ENCODE measurements at places on chromosomes 2 and 18. TPM values are rescaled to one million over a fixed set of nuclear protein-coding genes. Genes with fewer than 3 reads are reported as not detected.

- no peaks in the 10 kb centered on the region for H3K27me3 ChIP-seq
- H3K27ac ChIP-seq, result no peak overlapping the region
- H3K4me1 ChIP-seq, result peaks cover 57% of the 10 kb centered on the region
- no peak overlapping the region for H3K4me3 ChIP-seq
Observed at GRCh38 chr2:28543316-28544035, 47.6 kb downstream of the PLB1 start.

GRCh38 chr2:159175927-159176326, 110.6 kb downstream of the WDSUB1 start:
- no peaks in the 10 kb centered on the region for H3K36me3 ChIP-seq
- H3K4me3 ChIP-seq, result no peak overlapping the region
- no peak for DNase-seq
- H3K4me1 ChIP-seq, result no peaks in the 10 kb centered on the region
- H3K27ac ChIP-seq, result no peak overlapping the region
- H3K27me3 ChIP-seq, result peaks cover 2% of the 10 kb centered on the region

CAPN14 gene
- 0.33 TPM for total RNA-seq

OR6B2 gene
- not detected for total RNA-seq

DNA sequence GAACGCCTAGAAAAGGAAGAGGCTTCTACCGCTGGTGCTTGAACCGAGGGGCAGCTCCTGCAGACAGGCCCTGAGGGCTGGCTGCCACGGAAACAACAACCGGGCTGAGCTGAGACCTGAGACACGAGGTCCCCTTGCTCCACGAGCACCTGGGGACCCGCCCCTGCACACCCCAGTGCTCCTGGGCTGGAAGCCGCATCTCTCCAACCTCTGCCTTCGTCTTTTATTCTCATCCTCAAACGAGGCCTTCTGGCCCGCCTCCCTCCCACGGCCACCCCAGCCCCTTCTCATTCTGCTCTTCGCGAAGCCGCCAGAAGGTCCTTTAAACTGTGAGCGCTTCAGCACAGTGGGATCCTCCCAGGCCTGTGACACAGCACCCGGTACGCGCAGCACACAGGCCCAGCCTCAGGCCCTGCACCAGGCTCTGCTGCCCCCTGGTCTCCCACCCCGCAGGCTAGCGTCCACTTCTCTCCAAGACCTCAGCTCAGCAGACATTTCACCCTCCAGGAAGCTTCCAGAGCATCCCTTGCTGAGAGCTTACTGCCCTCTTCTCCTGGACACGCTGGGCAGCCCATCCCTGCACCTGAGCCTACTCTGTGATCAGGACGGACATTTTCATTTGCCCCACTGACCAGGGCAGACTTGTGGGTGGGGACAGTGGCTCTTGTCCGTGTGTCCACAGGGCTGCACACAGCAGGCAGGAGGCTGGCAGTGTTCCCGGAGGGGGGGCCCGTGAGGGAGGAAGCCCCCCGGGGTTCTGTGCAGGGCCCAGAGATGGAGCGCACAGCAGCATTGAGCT, 149.7 kb downstream of the PXDN start:
- H3K4me3 ChIP-seq, result no peak overlapping the region
- H3K27me3 ChIP-seq, result no peaks in the 10 kb centered on the region
- H3K27ac ChIP-seq, result no peak overlapping the region
- H3K36me3 ChIP-seq, result no peaks in the 10 kb centered on the region

- no peaks in the 10 kb centered on the region for H3K36me3 ChIP-seq
- no peak overlapping the region for H3K4me3 ChIP-seq
- H3K4me1 ChIP-seq, result peaks cover 3% of the 10 kb centered on the region
- H3K27ac ChIP-seq, result no peak overlapping the region
Observed at GRCh38 chr2:29601872-29602271, 319.5 kb downstream of the ALK start.

HADHB gene
- 55.8 TPM for total RNA-seq

DNA sequence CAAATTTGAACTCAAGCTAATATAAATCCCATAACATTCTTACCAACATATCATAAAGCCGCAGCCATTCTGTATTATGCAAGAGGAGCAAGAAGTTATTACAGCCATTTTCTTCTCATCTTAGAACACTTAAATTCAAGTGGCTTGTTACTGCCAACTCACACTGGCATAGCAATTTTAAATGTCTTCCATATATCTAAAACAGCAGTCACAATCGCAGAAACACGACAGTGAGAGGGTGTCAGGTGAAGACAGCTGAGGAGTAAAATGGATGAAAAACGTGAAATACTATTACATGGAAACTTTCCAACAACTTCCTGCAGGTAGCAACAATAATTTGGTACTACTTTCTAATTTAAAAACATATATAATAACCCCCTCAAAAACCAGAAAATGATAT, 17.9 kb downstream of the PPP3R1 start:
- peaks cover 47% of the 10 kb centered on the region for H3K4me1 ChIP-seq
- H3K27me3 ChIP-seq, result no peaks in the 10 kb centered on the region
- H3K4me3 ChIP-seq, result no peak overlapping the region
- H3K27ac ChIP-seq, result no peak overlapping the region

DNA sequence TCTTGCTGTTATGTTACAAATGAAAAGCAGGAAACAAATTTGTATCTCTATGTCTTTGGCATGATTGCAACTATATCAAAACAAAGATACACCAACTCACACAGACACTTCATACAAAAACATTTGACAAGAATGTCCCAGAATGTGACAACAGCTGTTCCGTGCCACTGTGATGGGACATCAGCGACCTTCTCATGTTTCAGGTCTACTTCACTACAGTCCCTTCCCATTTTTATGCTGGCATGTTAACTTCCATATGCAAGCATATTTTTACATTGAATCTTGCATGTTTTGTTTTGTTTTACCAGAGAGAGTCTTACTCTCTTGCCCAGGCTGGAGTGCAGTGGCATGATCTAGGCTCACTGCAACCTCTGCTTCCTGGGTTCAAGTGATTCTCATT, 71.2 kb downstream of the STK25 start:
- H3K36me3 ChIP-seq, result peaks cover 21% of the 10 kb centered on the region
- no peak overlapping the region for H3K27ac ChIP-seq
- H3K27me3 ChIP-seq, result no peaks in the 10 kb centered on the region

INHBB gene
- not detected for total RNA-seq

- no peak overlapping the region for H3K4me3 ChIP-seq
- peak; percentile 21 for DNase-seq
- no peak overlapping the region for H3K27ac ChIP-seq
- no peaks in the 10 kb centered on the region for H3K4me1 ChIP-seq
- no peaks in the 10 kb centered on the region for H3K36me3 ChIP-seq
Observed at GRCh38 chr18:78901923-78902794, 77.5 kb upstream of the SALL3 start.

DNA sequence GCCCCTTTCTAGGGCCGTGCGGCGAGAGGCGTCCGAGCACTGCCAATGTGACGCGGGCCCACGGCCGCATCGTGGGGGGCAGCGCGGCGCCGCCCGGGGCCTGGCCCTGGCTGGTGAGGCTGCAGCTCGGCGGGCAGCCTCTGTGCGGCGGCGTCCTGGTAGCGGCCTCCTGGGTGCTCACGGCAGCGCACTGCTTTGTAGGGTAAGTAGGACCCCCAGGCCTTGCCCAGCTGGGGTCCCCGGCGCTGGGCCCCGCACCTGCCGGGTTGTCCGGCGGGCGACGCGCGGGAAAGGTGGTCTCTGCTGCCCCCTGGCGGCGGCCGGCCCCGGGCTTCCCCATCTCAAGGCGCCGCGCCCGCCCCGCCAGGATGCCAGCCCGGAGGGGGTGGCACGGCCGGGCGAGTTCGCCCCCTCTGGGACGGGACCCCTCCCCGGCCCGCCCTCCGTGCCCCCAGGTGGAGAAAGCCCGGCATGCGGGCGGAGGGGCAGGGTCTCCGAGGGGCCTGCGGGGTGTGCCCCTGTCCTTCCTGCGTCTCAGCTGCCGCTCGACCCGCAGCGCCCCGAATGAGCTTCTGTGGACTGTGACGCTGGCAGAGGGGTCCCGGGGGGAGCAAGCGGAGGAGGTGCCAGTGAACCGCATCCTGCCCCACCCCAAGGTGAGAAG, 1.9 kb downstream of the PRSS56 start:
- H3K27ac ChIP-seq, result no peak overlapping the region
- peak; percentile 62 for DNase-seq
- peaks cover 2% of the 10 kb centered on the region for H3K4me1 ChIP-seq
- H3K36me3 ChIP-seq, result no peaks in the 10 kb centered on the region
- peaks cover 22% of the 10 kb centered on the region for H3K27me3 ChIP-seq
- no peak overlapping the region for H3K4me3 ChIP-seq

DNA sequence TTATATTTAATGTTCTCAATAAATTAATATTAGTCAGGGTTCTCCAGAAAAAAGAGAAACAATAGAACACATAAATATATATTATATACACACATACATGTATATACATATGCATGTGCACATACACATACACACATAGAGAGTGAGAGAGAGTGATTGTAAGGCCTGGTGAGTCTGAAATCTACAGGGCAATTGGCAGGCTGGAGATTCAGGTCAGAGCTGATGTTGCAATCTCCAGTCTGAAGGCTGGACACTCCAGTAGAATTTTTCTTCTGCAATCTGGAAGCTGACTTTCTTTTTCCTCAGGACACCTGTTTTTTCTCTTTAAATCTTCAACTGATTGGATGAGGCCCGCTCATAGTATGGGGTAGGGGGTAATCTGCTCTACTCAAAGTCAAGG, 3.2 kb downstream of the TMEM182 start:
- H3K4me3 ChIP-seq, result no peak overlapping the region
- H3K4me1 ChIP-seq, result no peaks in the 10 kb centered on the region
- DNase-seq, result no peak
- no peaks in the 10 kb centered on the region for H3K27me3 ChIP-seq
- no peak overlapping the region for H3K27ac ChIP-seq

G6PC2 gene
- total RNA-seq, result not detected

- no peak overlapping the region for H3K27ac ChIP-seq
- no peaks in the 10 kb centered on the region for H3K4me1 ChIP-seq
- no peaks in the 10 kb centered on the region for H3K36me3 ChIP-seq
- H3K4me3 ChIP-seq, result no peak overlapping the region
Observed at GRCh38 chr2:134897932-134898331, 20.7 kb upstream of the CCNT2 start.

CXCR1 gene
- 0.54 TPM for total RNA-seq

KCTD1 gene
- total RNA-seq, result 5.6 TPM

GRCh38 chr2:162118166-162119031, 33.6 kb downstream of the GCG start:
- H3K4me3 ChIP-seq, result no peak overlapping the region
- H3K4me1 ChIP-seq, result peaks cover 13% of the 10 kb centered on the region
- no peak overlapping the region for H3K27ac ChIP-seq
- no peaks in the 10 kb centered on the region for H3K27me3 ChIP-seq
- no peak for DNase-seq
- peaks cover 14% of the 10 kb centered on the region for H3K36me3 ChIP-seq

OR6B3 gene
- total RNA-seq, result not detected

ST8SIA5 gene
- total RNA-seq, result 0.23 TPM

GRCh38 chr2:21650569-21650968, 526.8 kb downstream of the TDRD15 start:
- DNase-seq, result no peak
- H3K4me3 ChIP-seq, result no peak overlapping the region
- H3K27ac ChIP-seq, result no peak overlapping the region
- H3K4me1 ChIP-seq, result no peaks in the 10 kb centered on the region

FLACC1 gene
- 1.3 TPM for total RNA-seq

DNA sequence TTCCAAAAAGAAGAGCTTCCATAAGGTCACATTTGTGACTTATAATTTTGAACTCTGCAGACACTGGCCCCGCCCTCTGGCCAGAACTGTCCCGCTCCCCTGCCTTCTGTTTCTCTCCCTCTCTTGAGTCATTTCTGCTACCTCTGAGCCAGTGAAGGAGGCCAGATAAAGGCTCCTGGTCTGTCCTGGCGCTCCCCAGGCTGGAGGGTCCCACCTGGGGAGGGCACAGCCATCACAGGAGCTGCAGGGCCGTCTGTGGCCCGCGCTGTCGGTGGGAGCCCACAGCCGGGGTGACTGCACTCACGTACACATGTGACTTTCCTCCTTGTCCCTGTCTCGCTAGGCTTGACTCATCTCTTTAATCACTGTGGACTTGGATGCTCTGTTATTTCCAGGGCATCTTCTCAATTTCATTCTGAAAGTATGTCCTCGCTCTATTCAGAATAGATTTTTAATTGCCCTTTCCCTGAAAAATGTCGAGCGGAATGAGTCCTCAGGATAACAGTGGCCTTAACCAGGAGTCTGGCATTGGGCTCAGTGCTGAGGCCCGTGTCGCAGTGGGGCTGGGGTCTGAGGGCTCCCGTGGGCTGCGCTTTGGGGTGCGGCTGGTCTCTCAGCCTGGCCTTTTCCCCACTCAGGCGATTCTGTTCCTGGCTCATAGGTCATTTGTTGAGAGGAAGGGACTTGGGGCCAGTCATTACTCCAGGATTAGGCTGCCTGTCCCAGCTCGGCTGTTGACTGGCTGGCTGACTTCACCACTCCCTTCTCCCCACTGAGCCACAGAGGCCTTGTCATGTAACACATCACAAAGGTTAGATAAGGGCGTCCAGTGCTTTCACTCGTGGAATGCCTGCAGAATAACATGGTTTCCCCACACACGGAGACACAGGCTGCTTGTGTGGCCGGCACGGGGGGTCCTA, 34.5 kb downstream of the KLHL29 start:
- peaks cover 3% of the 10 kb centered on the region for H3K27me3 ChIP-seq
- no peaks in the 10 kb centered on the region for H3K36me3 ChIP-seq
- peak; percentile 33 for DNase-seq
- H3K4me1 ChIP-seq, result no peaks in the 10 kb centered on the region
- H3K27ac ChIP-seq, result no peak overlapping the region

GRCh38 chr2:61535449-61535848, 2.7 kb downstream of the XPO1 start:
- peaks cover 38% of the 10 kb centered on the region for H3K4me1 ChIP-seq
- peak overlapping the region; percentile 98 for H3K27ac ChIP-seq
- peak overlapping the region; percentile 99 for H3K4me3 ChIP-seq
- no peak for DNase-seq
- no peaks in the 10 kb centered on the region for H3K27me3 ChIP-seq
- peaks cover 20% of the 10 kb centered on the region for H3K36me3 ChIP-seq

- H3K4me1 ChIP-seq, result peaks cover 17% of the 10 kb centered on the region
- no peak for DNase-seq
- H3K27ac ChIP-seq, result no peak overlapping the region
- H3K27me3 ChIP-seq, result no peaks in the 10 kb centered on the region
Observed at GRCh38 chr2:159442159-159442852, 155.8 kb upstream of the WDSUB1 start.

GRCh38 chr18:50626317-50626716, 66.4 kb downstream of the MAPK4 start:
- no peak overlapping the region for H3K4me3 ChIP-seq
- no peaks in the 10 kb centered on the region for H3K4me1 ChIP-seq
- H3K36me3 ChIP-seq, result no peaks in the 10 kb centered on the region
- H3K27me3 ChIP-seq, result peaks cover 7% of the 10 kb centered on the region
- DNase-seq, result no peak

VWA3B gene
- not detected for total RNA-seq

DNA sequence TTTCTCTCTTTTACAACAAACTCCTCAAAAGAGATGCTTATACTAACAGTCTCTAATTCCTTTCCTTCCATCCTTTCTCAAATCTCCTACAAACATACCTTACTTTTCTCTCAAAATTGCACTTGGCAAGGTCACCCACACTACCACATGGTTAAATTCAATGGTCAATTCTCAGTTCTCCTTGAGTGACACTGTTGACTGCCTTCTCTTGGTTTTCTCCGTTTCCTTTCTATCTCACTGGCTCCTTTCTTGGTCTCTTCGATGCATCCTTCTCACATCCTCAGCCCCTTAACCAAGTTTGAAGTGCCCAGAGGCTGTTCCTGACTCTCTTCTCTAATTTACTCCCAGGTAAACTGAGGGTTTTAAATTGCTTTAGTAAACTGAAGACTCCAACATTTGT, 12.5 kb downstream of the C1D start:
- H3K4me1 ChIP-seq, result peaks cover 9% of the 10 kb centered on the region
- H3K27ac ChIP-seq, result no peak overlapping the region
- no peaks in the 10 kb centered on the region for H3K27me3 ChIP-seq
- no peak for DNase-seq
- H3K4me3 ChIP-seq, result no peak overlapping the region

All from activated CD8-positive, alpha-beta memory T cell treated with anti-CD3 and anti-CD28 coated beads, Interleukin-2, amount 10 ng/mL, durations not matched to agents 7 days and 5 days (primary cell).